ENCODE measurements at places on chromosomes 7 and 10.

DNA sequence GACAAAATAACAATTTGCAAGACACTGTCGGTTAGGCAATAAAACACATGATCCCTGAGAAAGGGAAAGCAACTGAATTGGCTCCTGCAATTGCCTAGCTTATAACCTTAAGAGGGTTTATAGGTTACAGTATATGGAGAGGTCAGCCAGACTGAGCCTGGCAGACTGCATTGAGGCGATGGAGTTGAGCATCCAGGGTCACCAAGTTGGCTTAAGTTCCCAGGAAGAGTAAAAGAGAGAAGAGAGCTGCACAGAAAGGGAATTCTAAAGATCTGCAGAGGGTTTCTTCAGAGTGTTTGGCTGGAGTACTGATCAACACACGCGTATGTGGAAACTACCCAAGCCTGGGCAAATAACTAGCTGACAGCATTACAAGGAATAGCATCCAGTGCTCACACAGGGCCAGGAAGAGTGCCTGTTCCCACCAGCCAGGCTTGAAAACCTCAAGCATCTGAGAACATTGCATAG lies 11.2 kb downstream of the ANKMY2 start:
- DNase-seq: no peak

DNA sequence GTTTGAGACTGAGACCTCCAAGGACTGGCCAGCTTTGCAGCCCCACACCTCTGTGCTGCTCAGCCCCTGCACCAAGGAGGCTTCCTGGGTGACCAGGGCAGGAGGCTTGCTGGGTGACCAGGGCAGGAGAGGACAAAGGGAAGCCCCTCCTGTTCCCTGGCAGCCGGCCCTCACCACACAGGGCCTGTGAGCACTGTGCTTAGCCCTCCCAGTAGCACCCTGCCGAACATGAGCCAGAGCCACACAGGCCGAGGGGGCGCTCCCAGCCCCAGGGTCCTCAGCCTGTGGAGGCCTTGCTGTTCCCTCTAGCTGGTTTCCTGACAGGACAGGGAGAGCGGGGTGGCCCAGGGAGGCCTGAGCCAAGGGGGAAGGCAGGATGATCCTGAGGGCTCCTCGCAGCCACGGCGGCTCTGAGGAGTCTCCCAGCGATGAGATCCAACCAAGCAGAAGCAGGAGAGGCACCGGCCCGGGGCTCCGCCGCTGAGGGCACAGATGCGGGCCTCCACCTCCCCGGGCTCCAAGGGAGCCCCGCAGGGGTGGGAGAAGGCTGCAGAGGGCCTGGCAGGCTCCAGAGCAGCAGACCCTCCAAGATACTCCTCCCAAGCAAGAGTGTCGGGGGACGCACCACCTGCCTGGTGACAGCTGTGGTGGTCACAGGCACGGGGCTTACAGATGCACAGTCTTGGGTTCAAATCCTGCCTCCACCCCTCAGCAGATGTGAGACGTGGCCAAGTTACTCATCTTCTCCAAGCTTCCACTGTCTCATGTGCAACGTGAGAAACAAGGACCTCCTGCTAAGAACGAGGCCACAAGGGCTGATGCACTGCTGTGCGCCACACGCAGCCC lies 22.5 kb downstream of the WDR86 start:
- DNase-seq: no peak

DNA sequence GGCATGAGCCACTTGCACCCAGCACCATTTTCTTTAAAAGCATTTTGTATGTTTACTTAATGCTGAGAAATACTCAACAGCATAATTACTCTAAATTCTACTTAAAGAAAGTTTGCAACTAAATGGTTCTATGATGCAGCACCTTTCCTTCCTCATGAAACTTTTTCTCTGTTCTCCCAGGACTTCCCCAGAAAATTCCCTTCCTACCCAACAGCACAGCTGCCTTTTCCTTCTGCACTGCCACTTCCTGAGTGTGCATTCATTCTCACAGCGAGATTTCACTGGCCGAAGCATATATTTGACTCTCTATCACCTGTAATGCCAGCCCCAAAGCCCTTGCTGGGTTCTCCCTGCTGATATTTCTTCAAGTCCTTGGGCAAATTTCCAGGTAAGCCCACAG lies 41.5 kb upstream of the DGKI start:
- no peak for DNase-seq

DNA sequence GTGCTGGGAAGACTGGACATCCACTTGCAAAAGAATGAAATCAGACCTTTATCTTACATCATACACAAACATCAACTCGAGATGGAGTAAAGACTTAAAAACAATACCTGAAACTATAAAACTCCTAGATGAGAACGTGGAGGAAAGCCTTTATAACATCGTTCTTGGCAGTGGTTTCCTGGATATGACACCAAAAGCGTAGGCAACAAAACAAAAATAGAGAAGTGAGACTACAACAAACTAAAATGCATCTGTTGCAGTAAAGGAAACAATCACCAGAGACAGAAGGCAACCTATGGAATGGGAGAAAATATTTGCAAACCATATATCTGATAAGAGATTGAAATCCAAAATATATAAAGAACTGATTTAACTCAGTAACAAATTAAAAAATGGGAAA lies 33.3 kb downstream of the CC2D2B start:
- no peak for DNase-seq

GRCh38 chr7:13800694-13801448 lies 188.6 kb downstream of the ETV1 start:
- DNase-seq: peak; percentile 87

DNA sequence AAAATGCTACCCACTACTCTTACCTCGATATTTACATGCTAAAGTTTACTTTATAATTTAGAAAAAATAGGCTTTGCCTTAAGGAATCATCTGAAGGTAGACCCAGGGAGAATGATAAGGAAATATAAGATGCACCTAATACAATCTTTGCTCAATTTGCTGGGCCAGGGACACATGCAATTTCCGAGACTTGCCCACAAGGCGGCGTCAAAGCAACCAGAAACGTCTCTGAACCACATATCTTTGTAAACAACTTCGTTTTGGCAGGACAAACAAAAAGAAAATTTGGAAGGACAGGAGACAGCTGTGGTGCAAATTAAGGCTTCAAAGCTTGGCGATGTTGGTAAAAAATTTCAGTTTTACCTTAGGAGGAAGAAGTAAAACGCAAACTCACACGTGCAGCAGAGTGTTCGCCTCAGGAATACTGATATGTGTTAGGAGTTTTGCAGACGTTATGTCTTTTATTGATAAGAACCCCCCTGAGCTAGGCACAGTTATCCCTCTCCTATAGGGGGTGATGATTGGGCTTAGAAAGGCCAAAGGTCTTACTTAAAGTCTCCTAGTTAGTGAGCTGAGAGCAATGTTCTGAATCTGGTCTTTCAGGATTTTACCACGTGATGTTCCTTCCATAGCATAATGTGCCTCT lies 134.3 kb downstream of the PRKCQ start:
- no peak for DNase-seq

DNA sequence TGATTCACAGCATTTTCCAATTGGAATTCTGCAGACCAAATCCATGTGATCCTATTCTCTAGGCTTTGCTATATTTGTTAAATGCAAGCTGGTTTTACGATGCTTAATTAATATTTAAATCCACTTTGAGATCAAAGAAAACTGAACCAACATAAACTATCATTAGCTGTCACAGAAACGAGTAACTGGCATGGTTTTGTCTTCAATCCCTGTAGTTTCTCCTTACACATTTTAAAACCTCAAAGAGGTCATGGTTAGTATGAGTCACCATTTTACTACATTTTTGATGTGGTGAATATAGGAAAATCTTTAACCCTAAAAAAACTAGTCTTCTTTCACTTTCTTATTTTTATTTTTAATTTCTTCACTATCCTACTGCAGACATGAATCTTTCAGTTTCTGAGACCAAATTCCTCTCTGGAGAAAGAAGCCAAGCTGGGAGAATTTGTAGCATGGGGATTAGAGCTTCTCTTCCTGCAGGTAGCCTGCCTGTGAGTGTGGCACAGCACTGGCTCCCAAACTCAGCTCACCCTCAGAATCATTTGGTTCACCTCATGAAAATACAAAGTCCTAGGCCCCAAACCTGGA lies 8.7 kb upstream of the LIPM start:
- DNase-seq: no peak

DNA sequence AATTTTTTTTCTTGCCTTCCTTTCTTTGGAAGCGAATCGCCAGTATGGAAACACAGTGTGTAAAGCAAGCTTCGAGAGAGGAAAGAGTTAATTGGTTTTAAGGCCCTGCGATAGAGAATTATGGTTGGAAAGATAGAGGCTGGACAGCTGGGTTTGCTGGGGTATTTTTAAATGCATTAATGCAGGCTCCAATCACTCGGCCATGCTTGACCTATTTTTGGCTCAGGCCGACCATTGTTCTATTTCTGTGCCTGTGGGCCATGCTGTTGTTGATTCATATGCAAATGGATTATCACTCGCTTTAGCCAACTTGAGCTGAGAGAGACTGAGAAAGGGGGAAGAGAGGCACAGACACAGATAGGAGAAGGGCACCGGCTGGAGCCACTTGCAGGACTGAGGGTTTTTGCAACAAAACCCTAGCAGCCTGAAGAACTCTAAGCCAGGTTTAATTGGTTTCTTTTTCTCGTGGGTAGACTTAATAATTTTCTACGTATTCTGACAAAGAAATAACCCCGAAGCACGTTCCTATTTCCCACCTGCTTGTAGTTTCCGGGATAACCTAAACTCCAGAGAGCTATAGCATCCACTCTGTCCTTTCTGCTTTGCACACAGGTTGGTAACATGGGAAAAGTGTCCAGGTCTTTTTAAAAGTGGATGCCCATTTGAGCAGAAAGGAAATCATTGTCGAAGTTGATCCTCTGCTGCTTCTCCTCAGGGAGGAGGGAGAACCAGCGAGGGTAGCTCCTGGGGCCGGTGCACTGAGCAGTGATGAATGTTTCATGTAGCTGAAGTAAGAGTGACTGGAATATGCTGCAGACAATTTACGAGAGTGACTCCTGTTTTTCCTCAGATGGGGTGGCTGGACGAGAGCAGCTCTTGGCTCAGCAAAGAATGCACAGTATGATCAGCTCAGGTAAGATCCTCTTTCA lies at the start of gene HDAC9:
TSS of gene HDAC9 (plus strand) at position 338 of the 929 bp plus-strand sequence. CDS start at position 892, 554 bp downstream.
- DNase-seq: no peak

- no peak for DNase-seq
Observed at GRCh38 chr10:75083972-75084833, 27.3 kb upstream of the SAMD8 start.

DNA sequence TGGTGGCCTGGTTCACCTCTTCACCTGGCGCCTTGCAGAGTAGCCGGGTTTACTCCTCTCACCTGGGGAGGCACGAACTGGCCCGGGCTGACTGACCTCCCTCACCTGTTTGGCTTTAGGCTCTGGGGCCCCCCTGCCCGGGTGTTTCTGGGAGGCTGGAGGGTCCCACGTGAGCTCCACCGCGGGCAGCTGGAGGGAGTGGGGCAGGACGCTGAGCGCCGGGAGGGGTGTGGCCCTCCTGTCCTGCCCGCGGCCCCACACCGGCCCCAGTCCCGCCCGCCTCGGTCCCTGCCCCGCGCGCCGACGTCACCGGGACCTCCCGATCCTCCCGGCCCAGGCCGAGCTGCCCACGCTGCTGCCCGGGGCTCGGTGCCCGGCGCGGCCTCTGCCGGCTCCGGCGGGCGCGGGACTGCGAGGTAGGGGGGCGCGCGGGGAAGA lies at the start of gene AMZ1:
TSS of gene AMZ1 (plus strand) at position 322 of the 438 bp plus-strand sequence. CDS start 12,250 bp downstream, outside the sequence.
- DNase-seq: no peak

DNA sequence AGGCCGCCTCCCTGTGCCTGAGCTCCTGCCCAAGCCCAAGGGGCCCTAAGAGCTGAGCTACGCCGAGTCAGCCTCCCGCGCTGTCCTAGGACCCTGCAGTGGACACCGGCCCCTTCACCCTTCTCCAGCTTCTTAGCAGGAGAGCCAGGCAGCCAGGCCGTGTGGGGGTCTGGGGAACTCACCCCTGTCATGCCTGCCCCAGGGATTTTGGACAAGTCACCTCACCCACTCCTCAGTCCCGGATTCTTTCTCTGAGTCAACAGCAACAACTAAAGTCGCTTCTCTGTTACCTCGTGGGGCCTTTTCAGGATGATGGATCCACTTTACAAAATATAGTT lies 79.3 kb downstream of the MKI67 start:
- DNase-seq: no peak

GRCh38 chr10:123990889-123991288 lies 99.3 kb upstream of the CPXM2 start:
- DNase-seq: no peak

- DNase-seq: no peak
Observed at GRCh38 chr10:112962343-112962742, 12.3 kb downstream of the TCF7L2 start.

DNA sequence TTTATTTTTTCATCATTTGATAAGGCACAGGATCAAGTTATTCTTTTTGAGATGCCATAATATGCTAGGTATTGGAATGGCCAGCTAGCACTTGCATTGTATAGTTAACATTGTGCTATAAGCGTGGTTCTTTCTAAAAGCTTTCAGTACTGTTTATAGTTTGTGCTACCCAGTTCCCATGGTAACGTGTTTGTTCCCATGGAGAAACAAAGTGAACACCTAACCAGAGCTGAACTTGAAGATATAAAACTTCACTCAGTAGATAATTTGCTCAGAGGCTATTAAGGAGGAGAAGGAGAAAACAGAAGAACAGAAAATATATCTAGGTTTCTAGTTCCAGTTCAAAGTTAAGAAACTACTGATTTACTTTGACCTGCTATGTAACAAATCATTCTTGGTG lies 23.6 kb upstream of the ITGB8 start:
- DNase-seq: no peak

GRCh38 chr7:38129579-38129978 lies 48.5 kb upstream of the STARD3NL start:
- DNase-seq: no peak

DNA sequence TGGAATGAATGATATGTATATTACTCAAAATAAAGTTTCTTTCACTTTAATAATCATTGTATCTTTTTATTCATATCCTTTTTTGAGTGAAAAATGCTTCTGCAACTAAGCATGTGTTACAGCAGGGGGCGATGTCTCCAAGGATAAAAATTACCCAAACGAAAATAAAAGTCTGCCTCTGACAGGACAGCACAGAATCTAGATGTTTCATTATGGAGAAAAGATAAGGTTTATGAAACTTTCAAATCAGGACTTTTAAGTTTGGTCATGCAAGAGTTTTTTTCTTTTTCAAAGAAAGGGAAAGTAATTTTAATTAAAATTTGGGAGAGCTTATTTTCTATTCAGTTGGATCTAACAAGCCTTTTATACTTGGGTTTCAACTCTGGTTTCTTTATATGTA lies 48.4 kb downstream of the TES start:
- no peak for DNase-seq

GRCh38 chr7:102908676-102909075 lies 4.1 kb upstream of the LRRC17 start:
- no peak for DNase-seq

- no peak for DNase-seq
Observed at GRCh38 chr7:109522585-109522984, 952.9 kb downstream of the DNAJB9 start.

DNA sequence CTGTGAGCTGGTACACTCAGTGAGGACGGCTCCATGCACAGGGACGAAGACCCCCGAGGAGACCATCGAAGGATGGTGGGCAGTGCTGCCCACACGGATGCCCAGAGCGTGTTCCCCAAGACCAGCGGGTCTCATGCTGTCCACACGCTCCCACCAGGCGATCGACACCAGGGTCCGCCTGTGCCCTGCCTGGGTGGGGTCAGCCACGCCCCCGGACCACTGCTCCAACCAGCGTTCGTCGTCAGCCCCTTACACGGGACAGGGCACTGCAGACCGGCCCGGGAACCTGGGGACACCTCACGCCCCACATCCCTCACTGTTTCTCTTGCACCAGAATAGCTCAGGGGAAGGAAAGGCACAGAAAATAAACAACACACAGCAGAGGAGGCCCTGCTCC lies 223.5 kb downstream of the DNAJB6 start:
- DNase-seq: no peak

GRCh38 chr7:147904219-147904576 lies 686.4 kb upstream of the C7orf33 start:
- no peak for DNase-seq
